ENCODE measurements at places on chromosomes 3 and 15. TPM values are rescaled to one million over a fixed set of nuclear protein-coding genes. Genes with fewer than 3 reads are reported as not detected.

- H3K36me3 ChIP-seq = no peaks in the 10 kb centered on the region
- no peaks in the 10 kb centered on the region for H3K27me3 ChIP-seq
- DNase-seq = no peak
- no peaks in the 10 kb centered on the region for H3K4me1 ChIP-seq
- H3K4me3 ChIP-seq = no peak overlapping the region
Measured at GRCh38 chr3:103410231-103410630, 975.4 kb downstream of the ZPLD1 start.

DNA sequence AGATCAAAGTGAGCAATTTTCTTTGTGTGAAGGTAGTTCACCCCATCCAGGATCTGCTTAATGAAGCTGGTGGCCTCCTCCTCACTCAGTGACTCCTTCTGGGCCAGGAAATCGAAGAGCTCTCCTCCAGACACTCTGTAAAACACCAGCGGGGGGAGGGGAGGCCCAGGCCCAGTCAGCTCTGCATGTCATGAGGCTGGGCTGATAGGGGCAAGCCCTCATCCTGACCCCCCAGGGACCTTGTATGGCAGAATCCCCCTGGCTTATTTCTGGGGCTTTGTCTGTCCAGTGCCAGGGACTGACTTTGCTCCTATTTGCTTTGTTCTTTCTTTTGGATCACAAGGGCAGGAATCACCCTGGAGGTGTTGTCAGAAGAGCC, 74.9 kb downstream of the DAPK2 start:
- H3K36me3 ChIP-seq = no peaks in the 10 kb centered on the region
- peaks cover 9% of the 10 kb centered on the region for H3K4me1 ChIP-seq
- no peaks in the 10 kb centered on the region for H3K27me3 ChIP-seq
- H3K27ac ChIP-seq = no peak overlapping the region
- DNase-seq = no peak
- no peak overlapping the region for H3K4me3 ChIP-seq

GRCh38 chr3:139044366-139045210, at the start of gene PRR23C:
TSS of gene PRR23C (minus strand) at chr3:139044892. CDS start at chr3:139044620, 272 bp downstream.
- H3K36me3 ChIP-seq = no peaks in the 10 kb centered on the region
- no peaks in the 10 kb centered on the region for H3K4me1 ChIP-seq
- H3K27me3 ChIP-seq = no peaks in the 10 kb centered on the region
- H3K27ac ChIP-seq = no peak within 1 kb of the TSS
- DNase-seq = no peak

GRCh38 chr15:33204926-33205325, 10.4 kb upstream of the FMN1 start:
- H3K4me3 ChIP-seq = no peak overlapping the region
- peaks cover 4% of the 10 kb centered on the region for H3K27me3 ChIP-seq
- no peak for DNase-seq
- no peak overlapping the region for H3K27ac ChIP-seq

DNA sequence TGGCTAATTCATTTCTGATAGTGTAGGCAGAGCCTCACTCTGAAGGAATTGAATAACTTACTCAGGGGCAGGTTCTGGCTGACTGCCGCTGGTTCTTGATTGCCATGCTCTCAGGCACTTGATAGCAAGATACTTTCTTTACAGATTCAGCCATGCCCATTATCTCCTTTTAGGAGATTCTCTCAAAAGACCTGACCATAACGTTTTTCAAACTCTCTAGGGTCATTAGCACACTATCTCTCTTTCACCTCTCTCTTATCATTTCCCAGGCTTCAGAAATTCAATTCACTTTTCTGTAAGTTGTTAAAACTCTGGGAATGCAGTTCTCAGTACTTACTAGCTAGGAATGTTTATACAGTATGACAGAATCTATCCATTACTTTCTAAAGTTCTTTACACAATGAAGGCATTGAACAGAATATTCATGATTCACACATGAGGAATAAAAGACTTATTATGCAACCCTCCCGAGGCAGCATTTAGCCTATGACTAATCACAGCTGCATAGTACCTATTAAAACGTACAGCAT, 850.3 kb upstream of the CADM2 start:
- H3K27ac ChIP-seq = peak overlapping the region; percentile 94
- DNase-seq = peak; percentile 96

The MAPK6 gene
- 96.6 TPM for total RNA-seq

The TERC gene
- 0.86 TPM for total RNA-seq

The ALDH1L1 gene
- not detected for total RNA-seq
